Stimulated activated CD8-positive, alpha-beta memory T cell treated with anti-CD3 and anti-CD28 coated beads, Interleukin-7, amount 100 ng/mL, for 48 hours (primary cell): ENCODE measurements at places on chromosomes 1 and 21.

DNA sequence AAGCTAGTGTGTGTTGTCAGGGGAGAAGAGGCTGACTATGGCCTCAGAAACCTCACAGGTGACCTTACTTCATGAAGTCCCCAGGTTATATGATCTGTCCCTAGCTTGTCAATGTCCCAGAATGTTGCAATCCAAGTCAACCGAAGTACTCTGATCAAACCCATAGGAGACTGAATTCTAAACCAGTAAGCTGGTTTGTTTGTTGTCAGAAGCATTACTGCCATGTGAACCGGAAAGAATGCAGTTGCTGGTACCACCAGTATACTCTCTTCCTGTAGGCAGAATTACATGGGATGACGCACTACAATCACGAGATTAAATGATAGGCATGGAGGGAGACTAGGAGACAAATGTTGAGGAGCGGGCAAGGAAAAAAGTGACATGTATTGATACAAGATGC, 26.1 kb upstream of the MAN1A2 start:
- no peak for DNase-seq

DNA sequence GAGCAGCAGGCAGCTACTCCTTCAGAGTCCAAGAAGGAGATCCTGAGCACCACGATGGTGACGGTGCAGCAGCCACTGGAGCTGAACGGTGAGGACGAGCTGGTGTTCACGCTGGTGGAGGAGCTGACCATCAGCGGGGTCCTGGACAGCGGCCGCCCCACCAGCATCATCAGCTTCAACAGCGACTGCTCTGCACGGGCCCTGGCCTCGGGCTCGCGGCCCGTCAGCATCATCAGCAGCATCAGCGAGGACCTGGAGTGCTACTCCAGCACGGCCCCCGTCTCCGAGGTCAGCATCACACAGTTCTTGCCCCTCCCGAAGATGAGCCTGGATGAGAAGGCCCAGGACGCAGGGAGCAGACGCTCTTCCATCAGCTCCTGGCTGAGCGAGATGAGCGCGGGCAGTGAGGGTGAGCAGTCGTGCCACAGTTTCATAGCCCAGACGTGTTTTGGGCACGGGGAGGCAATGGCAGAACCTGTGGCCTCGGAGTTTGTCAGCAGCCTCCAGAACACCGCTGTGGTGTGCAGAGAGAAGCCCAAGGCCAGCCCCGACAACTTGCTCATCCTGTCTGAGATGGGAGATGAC, 531.8 kb downstream of the KIF26B start:
- no peak for DNase-seq

- DNase-seq, result no peak
Measured at GRCh38 chr1:21174230-21174629, 2.5 kb downstream of the EIF4G3 start.

DNA sequence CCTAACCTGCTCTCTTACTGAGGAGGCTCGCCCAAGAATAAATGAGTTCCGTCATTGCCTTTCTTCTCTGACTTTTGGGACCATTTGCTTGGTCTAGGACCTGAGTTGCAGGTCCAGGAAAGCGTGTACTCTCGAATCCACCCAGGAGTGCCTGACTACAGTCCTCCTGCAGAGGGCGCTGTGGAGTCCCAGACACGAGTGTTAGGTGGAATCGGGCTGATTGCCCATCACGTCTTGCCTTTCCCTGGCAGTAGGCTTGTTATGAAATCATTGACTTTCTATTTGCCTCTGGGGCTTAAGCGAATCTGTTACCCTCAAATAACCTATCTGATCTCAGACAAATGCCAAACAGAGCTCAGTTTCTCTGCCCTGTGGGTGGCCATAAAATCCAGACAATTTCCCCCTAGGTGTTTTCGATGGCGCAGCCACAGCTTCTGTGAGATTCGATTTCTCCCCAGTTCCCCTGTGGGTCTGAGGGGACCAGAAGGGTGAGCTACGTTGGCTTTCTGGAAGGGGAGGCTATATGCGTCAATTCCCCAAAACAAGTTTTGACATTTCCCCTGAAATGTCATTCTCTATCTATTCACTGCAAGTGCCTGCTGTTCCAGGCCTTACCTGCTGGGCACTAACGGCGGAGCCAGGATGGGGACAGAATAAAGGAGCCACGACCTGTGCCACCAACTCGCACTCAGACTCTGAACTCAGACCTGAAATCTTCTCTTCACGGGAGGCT, at the start of gene IL20:
Gene IL20 (plus strand): TSS at position 685 of the 733 bp plus-strand sequence. CDS start 230 bp downstream, outside the sequence.
- peak; percentile 77 for DNase-seq

DNA sequence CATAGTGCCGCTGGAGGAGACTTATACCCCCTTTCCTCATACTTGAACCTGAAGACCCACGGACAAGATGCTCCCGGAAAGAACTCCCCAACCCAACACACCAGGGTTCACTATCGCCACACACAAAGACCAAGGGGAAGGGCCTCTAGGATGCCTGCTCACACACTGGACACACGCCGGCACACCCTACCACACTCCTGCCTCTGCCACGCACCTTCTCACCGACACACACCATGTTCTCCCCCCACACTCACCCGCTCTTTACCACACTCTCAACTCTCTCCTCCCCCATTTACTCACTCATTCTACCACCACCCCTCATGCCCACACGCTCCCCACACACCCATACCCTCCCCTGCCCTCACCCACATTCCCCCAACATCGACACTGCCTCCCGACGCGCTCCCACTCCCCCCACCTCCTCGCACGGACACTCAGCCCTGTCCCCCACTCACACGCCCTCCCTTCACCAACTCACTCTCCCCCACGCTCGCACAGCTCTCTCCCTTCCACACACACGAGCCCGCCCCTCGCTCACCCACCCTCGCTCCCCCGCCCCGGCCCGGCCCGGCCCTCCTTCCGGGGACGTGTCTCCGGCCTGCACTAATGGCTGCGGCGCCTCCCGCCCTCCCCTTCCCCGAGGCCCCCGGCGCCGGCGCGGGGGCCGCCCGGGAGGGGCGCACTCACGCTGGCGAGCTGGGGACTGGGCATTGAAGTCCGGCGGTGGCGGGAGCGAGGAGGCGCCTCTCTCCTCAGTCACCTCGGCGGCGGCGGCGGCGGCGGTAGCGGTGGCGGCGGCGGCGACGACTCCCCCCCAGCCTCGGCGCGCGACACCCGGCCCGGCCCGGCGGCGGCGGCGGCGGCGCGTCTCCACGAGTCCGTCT, 626 bp downstream of the PTP4A2 start:
- DNase-seq, result peak; percentile 58

DNA sequence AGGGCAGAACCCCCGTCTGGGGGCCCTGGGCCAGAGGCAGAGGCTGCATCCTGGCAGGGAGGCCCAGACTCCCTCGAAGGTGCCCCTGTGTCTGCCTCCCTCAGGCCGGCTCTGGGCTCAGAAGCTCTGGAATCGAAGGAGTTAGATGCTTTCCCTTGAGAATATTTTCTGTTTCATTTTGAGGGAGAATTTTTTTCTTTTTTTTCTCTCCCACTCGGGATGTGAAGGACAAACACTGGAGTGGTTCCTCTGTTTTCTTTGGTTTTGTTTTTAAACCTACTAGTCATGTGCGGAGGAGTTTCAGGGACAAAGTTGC, 44.7 kb downstream of the PRDM16 start:
- DNase-seq, result no peak

DNA sequence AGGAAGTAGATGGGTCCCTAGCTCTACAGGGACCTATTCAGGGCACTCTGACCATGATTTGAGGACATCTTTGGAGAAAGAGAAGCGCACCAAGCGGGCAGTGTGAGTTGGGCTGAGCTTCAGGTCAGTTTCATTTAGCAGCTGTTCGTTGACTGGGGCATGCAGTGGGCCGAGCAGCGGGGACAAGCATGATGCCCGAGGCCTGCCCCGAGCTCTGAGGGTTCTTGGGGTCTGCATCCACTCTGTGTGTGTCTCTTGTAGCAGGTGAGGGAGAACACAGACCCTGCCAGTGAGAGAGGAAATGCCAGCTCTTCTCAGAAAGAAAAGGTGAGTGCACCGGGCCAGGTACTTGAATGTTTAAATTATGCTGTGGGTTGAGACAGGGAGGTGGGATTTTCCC, 5.4 kb downstream of the THAP3 start:
- DNase-seq, result no peak

DNA sequence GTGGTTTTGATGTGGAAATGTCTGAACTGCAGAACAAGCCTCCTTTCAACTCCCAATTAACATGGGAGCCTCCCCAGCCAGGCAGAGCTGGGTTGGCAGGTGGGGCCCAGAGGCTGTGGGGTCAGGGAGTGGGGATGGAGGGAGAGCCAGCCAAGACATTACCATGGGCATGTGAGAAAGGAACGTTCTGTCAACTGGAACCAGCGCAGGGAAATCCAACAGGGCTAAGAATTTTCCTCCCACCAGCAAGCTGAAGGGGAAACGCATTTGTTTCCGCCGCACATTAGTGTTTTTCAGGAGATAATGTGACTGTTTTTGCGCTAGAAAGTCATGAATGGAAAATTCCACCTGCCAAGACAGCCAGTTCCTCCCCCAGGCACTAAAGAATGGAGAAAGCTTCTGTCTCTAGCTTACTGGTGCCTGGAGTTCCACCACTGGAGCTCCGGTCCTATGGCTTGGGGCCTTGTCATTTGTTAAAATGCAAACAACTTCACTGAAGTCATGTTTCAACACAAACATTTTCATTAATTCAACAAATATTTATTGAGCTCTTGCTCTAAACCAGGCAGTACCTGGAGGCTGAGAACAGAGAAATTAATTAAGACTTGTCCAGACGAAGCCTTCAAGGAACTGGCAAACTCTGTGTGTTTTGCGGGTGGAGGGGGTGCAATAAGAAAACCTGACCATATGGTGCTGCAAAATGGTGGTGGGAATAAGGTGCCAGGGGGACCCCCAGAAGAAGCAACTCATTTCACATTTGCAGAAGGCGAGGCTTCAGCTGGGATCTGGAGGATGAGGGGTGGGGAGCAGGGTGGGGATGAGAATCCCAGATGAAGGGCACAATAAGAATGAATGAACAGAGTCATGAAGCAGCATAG, 305.1 kb downstream of the MATN1 start:
- DNase-seq, result no peak
